ENCODE measurements at places on chromosomes 12 and 14. TPM values are rescaled to one million over a fixed set of nuclear protein-coding genes. Genes with fewer than 3 reads are reported as not detected.

Gene AKAP5
- 0.24 TPM for total RNA-seq

DNA sequence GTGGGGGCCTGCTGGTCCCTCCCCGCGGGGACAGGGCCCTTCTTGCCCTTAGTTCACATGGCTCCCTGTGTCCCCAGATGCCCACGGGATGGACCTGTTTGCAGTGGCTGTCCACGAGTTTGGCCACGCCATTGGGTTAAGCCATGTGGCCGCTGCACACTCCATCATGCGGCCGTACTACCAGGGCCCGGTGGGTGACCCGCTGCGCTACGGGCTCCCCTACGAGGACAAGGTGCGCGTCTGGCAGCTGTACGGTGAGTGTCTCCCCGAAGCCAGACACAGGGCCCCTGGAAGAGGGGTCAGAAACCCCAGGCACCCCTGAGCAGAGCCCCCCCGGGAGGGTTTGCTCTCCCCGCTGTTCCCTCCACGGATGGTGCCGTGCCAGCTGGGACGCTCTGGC is 13.4 kb downstream of the MMP17 start:
- no peaks in the 10 kb centered on the region for H3K27me3 ChIP-seq
- DNase-seq = no peak
- H3K36me3 ChIP-seq = no peaks in the 10 kb centered on the region
- H3K4me1 ChIP-seq = no peaks in the 10 kb centered on the region

GRCh38 chr12:46459861-46460545 is 87.4 kb upstream of the SLC38A2 start:
- no peak for DNase-seq
- H3K36me3 ChIP-seq = no peaks in the 10 kb centered on the region
- H3K4me3 ChIP-seq = no peak overlapping the region
- H3K4me1 ChIP-seq = no peaks in the 10 kb centered on the region
- H3K27me3 ChIP-seq = no peaks in the 10 kb centered on the region
- H3K27ac ChIP-seq = peak overlapping the region; percentile 13

DNA sequence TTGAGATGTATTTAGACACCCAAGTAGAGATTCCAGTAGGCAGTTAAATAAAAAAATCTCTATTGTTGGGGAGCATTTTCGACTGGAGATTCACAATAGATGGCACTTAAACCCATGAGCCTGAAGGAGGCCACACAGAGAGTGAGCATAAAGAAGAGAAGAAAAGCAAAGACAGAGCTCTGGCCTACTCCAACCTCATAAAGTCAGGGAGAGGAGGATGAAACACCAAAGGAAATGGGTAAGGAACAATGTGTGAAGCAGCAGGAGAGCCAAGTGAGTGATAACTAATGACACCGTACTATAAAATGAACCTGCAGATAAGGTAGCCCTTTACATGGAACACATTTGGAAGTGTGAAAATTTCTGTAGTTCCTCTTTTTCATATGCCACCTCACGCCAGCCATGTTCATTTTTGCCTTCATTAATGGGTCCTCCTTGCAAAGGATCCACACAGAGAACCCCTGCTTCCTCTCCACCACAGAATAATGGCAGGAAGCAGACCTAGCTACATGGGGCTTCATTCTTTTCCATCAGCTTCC is 150.0 kb upstream of the SYT10 start:
- H3K27ac ChIP-seq = no peak overlapping the region
- H3K4me3 ChIP-seq = no peak overlapping the region
- H3K36me3 ChIP-seq = no peaks in the 10 kb centered on the region
- no peaks in the 10 kb centered on the region for H3K27me3 ChIP-seq
- no peaks in the 10 kb centered on the region for H3K4me1 ChIP-seq

All from right atrium auricular region (tissue), 2 donors.